ENCODE measurements at places on chromosomes 2 and 18. TPM values are rescaled to one million over a fixed set of nuclear protein-coding genes. Genes with fewer than 3 reads are reported as not detected.

GRCh38 chr18:31046916-31047315 lies 4.4 kb upstream of the DSC3 start:
- no peak for DNase-seq

- no peak for DNase-seq
Measured at GRCh38 chr2:127093648-127094210, 13.2 kb downstream of the BIN1 start.

DNA sequence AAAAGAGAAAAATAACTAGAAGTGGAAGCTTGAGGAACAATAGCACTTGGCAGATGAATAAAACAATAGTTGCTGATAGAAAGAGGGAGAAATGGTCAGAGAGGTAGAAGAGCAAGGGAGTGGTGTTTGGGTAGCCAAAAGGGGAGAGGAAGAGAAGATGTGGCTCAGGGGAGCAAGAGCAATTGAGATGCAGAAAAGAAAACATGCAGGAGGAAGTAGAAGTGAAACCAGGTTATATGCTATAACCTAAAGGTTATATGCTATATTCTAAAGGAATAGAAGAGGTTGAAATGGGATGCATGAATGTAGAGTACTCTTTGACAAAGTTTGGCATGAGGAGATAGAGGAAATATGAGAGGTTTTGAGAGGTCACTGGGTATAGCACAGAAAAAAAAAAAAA lies 759.5 kb downstream of the SATB2 start:
- DNase-seq = no peak

The COMMD1 gene
- total RNA-seq = 47.3 TPM

DNA sequence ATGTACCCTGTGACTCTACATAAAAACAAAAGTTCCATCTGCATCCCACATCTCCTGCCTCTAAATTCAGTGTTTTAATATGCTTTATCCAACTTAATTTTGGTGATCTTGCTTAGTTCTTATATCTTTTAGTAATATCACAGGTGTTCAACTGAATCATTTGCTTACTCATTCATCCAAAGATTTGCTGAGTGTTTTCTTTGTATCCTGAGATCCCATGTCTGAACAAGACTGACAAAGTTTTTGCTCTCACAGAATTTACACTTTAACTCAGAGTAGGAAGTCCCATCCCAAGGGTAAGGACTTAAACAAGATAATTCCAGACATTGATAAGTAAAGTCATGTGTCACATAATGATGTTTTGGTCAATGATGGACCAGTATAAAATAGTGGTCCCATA lies 87.0 kb downstream of the FSIP2 start:
- no peak for DNase-seq

DNA sequence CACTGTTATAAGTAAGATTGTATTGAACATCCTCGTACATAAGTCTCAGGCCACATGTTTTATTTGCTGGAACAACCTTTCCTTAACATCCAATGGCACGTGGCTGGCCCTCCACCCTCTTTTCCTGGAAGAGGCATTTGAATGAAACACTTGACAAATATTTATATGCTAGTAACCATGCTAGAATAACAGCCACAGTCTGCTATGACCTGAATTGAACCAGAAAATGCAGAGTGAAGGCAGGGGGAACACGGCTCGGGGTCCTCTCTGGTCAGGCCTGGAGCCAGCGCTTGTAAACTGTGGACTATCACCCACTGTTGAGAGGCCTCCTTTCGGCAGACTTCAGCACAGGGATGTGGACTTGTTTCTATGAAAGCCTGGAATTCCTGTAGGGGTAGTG lies 198.2 kb upstream of the COPS8 start:
- DNase-seq = peak; percentile 81

- no peak for DNase-seq
Measured at GRCh38 chr2:134310107-134311079, 56.5 kb downstream of the MGAT5 start.
